NCI-H82 (cell line): ENCODE measurements at places on chromosomes 11 and 22.
A peak's percentile ranks its signal among the peaks of the same experiment; 100 is the strongest.

- DNase-seq = no peak
Observed at GRCh38 chr11:98836156-98836555, 184.6 kb upstream of the CNTN5 start.

- DNase-seq = no peak
Observed at GRCh38 chr11:1747753-1748635, 2.4 kb downstream of the IFITM10 start.

- DNase-seq = no peak
Observed at GRCh38 chr22:37557321-37558001, 2.8 kb upstream of the CDC42EP1 start.

- no peak for DNase-seq
Observed at GRCh38 chr22:45564349-45565030, 61.8 kb downstream of the FBLN1 start.

GRCh38 chr11:119673759-119674336 is 55.2 kb downstream of the NECTIN1 start:
- peak; percentile 41 for DNase-seq

DNA sequence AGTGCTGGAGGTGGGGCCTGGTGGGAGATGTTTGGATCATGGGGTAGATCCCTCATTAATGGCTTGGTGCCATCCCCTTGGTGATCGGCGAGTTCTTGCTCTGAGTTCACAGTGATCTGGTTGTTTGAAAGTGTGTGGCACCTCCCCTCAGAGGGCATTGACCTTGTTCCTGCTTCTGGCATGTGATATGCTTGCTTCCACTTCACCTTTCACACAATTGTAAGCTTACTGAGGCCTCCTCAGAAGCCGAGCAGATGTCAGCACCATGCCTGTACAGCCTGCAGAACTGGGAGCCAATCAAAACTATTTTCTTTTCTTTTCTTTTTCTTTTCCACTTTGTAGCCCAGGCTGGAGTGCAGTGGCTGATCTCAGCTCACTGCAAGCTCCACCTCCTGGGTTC is 11.0 kb upstream of the CATSPER1 start:
- no peak for DNase-seq

DNA sequence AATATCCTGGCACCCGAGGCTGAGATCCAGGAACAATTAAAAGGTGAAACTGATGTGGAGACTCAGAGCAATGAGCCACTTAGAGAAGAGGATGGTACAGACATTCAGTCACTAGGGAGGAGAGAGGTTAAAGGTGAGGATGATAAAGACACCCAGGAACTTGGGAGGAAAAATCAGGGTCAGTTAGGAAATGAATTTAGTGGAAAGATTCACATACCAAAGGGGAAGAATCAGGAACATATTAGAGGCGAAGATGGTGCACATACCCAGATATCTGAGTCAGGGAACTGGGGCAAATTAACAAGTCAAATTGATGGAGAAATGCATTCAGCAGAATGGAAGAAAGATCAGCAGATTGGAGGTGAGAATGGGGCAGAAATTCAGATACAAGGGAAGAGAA is 4.1 kb upstream of the MEI1 start:
- DNase-seq = no peak

GRCh38 chr11:131279654-131280384 is 90.6 kb upstream of the NTM start:
- DNase-seq = no peak

- peak; percentile 44 for DNase-seq
Observed at GRCh38 chr11:126153972-126154371, 57.5 kb downstream of the RPUSD4 start.

- no peak for DNase-seq
Observed at GRCh38 chr22:21587803-21588611, 20.5 kb downstream of the UBE2L3 start.

- no peak for DNase-seq
Observed at GRCh38 chr22:35719212-35719875, 1.7 kb downstream of the APOL5 start.

DNA sequence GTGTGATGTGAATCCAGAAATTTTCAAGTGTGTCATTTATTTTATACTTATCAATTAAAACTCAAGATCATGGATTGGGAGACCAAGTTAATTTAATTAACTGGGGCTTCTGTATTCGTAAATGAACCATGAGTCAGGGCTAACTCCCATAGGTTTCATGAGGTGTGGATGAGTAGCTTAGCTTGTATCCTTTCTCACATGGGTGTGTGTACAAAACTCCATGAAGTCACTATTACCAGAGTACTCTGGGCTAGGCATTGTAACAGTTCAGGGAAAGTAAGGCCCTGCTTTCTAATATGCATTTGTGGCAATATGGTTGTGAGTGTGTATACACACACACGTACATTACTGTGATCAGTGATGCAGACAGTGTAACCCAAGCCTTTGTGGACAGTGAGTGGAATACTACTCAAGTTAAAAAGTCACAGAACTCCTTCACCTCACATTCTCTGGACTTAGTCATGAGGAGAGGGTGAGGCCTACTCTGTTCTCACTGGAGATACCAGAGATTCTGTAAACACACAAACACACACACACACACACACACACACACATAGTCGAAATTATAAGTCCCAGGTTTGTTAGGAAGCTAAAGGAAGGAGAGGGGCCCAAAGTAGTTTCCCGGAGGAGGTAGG is 3.5 kb downstream of the CNTF start:
- DNase-seq = no peak

DNA sequence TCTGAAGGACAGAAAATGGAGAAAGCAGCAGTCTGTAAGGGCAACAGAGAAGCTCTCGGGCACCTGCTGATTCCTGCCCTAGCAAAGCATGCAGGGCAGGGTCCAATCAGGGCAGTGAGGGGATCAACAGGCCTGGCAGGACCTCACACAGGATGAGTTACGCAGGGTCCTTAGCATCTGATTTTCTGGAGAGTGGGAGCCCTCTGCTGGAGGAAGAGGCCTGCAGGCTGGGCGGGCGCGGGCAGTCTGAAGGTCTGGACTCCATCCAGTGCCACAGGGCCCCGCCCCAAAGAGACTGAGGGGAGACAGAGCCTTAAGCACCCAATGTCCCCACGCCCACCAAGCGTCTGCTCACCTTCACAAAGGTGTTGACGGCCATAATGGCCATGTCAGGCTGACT is 28.9 kb downstream of the AP1B1 start:
- DNase-seq = peak; percentile 85
